ENCODE measurements at places on chromosomes 3 and 15. TPM values are rescaled to one million over a fixed set of nuclear protein-coding genes. Genes with fewer than 3 reads are reported as not detected.

DNA sequence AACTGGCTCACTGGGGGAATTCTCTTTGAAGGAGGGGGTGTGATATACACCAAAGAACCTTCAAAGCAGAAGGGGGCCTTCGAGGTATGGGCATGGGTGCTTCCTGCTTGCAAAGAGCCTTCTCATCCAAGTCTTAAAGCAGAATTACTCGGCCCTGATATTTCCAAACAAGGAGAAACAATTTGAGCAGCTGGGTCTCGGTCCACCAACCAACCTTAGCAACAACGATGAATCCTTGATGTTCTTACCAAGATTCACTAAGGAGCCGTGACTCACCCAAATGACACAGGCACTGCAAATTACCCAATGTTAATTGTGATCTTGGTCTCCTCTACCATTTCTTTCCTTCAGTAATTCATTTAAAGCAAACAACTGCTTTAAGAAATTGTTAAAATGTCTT, 7.7 kb downstream of the HOMER2 start:
- H3K27ac ChIP-seq, result no peak overlapping the region
- H3K36me3 ChIP-seq, result no peaks in the 10 kb centered on the region
- DNase-seq, result no peak
- peaks cover 22% of the 10 kb centered on the region for H3K27me3 ChIP-seq

DNA sequence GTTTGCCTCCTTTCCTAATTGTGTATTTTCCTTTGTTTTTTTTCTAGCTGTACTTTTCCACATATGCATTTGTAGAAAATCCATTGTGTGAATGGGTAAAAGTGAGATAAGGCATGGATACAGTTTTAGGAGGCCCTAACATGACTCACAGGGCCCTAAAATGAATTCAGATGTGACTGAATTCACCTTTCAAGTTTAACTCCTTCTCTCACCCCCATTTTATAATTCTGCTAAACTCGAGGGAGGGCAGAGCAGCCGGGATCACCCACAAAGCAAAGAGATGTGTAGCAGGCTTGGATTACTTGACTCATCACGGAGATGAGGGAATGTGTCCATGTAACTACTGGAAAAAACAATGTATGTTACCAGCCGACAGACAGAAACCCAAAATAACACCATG, 59.9 kb downstream of the FOXP1 start:
- peaks cover 7% of the 10 kb centered on the region for H3K4me1 ChIP-seq
- no peak for DNase-seq
- no peak overlapping the region for H3K27ac ChIP-seq
- H3K4me3 ChIP-seq, result no peak overlapping the region
- peaks cover 1% of the 10 kb centered on the region for H3K36me3 ChIP-seq

- peaks cover 36% of the 10 kb centered on the region for H3K36me3 ChIP-seq
- no peak overlapping the region for H3K4me3 ChIP-seq
Observed at GRCh38 chr3:193598202-193598601, 5.2 kb downstream of the OPA1 start.

- peak; percentile 76 for DNase-seq
- peaks cover 61% of the 10 kb centered on the region for H3K4me1 ChIP-seq
- peaks cover 97% of the 10 kb centered on the region for H3K36me3 ChIP-seq
- H3K27me3 ChIP-seq, result no peaks in the 10 kb centered on the region
Observed at GRCh38 chr3:45950686-45951600, 7.7 kb downstream of the CXCR6 start.

Gene CORO2B
- not detected for total RNA-seq

DNA sequence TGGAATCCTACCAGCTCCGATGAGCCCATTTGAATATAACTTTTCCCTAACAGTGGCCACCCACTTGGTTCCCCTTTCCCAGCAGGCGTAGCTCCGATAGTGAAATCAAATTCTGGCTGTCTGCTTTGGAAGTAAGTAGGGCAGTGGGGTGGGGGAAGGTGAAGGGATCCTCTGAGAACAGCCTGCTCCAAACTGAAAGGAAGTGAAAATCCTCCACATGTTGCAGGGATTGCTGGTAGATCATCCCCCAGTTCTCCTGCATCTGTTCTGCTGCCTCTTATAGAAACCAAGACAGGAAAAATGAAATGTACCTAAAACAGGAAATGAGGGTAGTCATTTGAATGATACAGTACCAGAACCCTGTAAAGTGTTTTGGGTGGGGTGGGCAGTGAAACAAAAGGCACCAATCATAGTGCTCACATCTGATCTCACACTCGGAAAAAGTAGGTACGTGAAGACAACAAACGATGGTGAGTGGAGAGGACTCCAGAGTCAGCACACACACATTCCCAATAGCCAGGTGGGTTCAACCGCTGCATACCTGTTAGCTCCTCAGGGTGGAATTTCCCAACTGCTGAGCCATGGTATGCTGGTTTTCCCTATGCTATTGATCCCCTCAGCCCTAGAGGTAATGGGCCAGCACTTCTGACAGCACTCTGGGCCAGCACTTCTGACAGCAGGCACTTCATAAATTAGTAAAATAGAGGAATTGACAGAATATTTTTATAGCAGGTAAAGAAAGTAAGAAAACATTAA, 304.9 kb upstream of the ADAMTS9 start:
- DNase-seq, result no peak
- no peaks in the 10 kb centered on the region for H3K27me3 ChIP-seq
- H3K27ac ChIP-seq, result no peak overlapping the region
- H3K4me3 ChIP-seq, result no peak overlapping the region
- H3K4me1 ChIP-seq, result no peaks in the 10 kb centered on the region
- H3K36me3 ChIP-seq, result no peaks in the 10 kb centered on the region

GRCh38 chr15:37059086-37059485, 41.3 kb downstream of the MEIS2 start:
- DNase-seq, result no peak
- no peak overlapping the region for H3K27ac ChIP-seq
- H3K27me3 ChIP-seq, result no peaks in the 10 kb centered on the region
- no peaks in the 10 kb centered on the region for H3K4me1 ChIP-seq
- no peaks in the 10 kb centered on the region for H3K36me3 ChIP-seq

Gene SLC51B
- not detected for total RNA-seq

Gene CCR8
- total RNA-seq, result 0.74 TPM

Gene FGF7
- total RNA-seq, result not detected

Gene TUSC7
- total RNA-seq, result not detected

Gene HIGD2B
- total RNA-seq, result not detected

GRCh38 chr3:186218421-186218820, 109.5 kb upstream of the ETV5 start:
- H3K27ac ChIP-seq, result no peak overlapping the region
- H3K27me3 ChIP-seq, result peaks cover 14% of the 10 kb centered on the region
- DNase-seq, result no peak
- H3K4me3 ChIP-seq, result no peak overlapping the region

All from activated CD4-positive, alpha-beta T cell treated with anti-CD3 and anti-CD28 coated beads, Interleukin-2, amount 10 ng/mL, durations not matched to agents 7 days and 5 days (primary cell).